RPMI7951 (cell line): ENCODE measurements at places on chromosomes 13 and 19. TPM values are rescaled to one million over a fixed set of nuclear protein-coding genes. Genes with fewer than 3 reads are reported as not detected.

DNA sequence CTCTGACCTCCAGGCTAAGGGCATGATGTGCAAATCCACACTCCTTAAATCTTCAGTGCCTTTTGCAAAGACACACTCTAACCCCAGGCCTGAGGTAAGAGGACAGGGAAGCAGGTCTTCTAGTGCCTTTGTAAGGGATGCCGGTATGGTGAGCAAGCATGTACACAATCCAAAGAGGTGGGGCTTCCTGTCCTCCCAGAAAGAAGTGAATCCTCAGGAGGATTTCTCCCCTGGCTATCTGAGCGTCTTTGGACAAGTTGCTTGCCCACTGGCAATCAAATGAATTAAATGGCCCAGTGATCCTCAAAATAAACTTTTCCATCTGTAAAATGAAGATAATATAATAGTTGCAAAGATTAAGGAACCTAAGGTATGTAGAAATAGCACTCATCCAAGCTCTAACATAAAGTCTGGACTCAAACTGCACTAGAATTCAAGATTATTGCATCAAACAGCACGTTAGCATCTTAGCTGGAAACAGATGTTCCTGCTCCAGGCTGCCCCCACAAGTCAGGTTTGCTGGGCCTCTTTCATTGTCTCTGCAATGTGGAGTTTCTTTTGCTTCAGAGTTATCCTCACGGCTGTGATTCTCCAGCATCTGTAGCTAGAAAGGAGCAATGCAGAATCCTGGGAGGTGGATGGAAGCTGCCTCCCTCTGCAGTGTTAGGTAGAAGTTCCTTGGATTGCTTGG, 249.6 kb downstream of the TSHZ3 start:
- no peak for DNase-seq

DNA sequence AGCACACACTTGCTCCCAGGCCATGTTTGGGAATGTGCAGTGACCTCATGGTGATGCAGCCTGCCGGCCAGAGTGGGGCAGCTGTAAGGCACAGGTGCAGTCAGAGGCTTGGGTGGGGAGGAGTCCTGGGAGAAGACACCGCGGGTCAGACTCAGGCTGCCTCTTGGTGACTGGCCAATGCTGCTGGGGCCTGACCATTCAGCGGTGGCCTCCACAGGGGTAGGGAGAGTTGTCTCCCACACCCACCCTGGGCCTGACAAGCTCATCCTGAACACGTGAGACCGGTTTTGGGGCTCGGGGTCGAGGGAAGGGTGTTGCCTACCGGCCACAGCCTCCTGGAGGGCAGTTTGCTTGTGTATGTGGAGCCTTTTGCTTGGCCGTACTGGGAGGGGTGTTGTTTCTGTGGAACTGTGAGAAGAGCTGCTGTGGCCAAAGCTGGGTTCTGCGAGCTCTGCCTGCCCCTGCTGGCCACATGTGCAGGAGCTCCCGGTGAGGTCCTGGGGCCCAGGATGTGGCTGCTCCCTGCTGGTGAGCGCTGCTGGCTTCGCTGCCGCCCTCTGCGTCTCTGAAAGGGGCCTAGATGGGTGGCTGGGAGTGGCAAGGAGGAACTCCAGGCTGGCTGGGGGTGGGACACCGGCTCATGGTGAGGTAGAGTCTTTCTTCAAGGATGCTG, 22.1 kb downstream of the UPF1 start:
- no peak for DNase-seq

NALCN gene
- 2.9 and 3.2 TPM in 2 replicates for total RNA-seq

NLRP4 gene
- not detected in 2 replicates for total RNA-seq

REXO1 gene
- total RNA-seq: 3.3 and 3.5 TPM in 2 replicates

CERS1 gene
- total RNA-seq: 0.12 and 1.4 TPM in 2 replicates

DNA sequence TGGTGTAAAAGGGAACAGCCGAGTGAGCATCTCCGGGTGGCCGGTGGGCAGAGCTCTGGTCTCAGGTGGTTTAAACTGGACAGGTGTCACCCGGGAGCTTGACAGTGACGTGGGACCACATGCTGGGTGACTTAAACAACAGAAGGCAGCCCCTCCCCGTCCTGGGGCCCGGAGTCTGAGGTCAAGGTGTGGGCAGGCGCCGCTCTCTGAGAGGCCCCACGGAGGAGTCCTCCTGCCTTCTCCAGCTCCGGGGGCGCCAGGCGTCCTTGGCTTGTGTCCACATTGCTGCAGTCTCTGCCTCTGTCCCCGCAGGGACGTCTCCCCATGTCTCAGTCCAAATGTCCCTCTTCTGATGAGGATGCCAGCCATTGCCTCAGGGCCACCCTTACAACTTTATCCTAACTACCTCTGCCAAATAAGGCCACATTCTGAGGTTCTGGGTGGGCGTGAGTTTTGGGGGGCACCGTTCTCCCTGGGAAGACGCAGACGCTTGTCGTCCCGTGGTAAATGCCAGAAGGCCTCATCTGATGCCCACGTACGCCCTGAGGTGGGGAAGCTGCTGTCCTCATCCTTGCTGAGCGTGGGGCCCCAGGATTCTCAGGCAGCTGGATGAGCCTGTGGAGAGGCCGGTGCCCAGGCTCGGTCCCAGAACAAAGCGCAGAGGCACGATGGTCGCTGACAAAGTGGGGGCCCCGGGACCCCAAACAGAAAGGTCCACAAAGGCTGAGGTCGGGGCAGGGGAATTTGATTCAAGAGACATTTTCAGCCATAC, 12.9 kb downstream of the GZMM start:
- DNase-seq: no peak

GRCh38 chr13:50758796-50759195, 84.7 kb downstream of the DLEU7 start:
- peak; percentile 22 for DNase-seq

DNA sequence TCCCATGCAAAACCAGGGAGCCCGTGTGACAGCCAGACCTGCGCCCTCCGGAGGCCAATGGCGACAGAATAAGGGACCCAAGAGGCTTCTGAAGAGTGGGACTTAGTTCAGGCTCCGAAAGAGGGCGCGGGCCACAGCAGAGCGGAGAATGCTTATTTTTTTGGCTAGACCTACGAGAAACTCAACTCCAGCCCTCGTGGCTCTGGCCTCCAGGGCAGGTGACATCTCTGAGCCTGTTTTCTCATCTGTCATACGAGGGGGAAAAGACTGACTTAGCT, 23.0 kb downstream of the DPP9 start:
- DNase-seq: no peak

ONECUT3 gene
- total RNA-seq: not detected in 2 replicates

DNA sequence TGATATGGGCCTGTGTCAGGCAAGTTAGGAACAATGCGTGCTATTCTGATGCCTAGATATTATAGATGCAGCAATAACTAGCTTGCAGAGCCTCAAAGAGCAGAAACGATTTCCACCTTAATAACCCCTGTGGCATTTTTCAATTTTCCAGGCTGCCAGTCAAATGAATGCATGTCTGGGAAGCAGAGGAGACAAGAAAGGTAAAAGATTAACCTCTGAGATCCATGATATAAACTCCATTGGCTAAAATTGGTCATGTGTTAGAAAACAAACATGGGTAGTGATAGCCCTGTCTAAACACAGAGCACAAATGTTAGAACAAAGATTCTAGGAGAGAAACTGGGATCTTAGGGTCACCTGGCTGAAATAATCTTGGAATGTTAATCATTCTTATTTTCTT, 811.1 kb downstream of the DIAPH3 start:
- DNase-seq: no peak

SLAIN1 gene
- not detected in 2 replicates for total RNA-seq

RFXAP gene
- 0.96 and 1.3 TPM in 2 replicates for total RNA-seq

CPT1C gene
- total RNA-seq: 18.3 and 21.8 TPM in 2 replicates

GRCh38 chr19:400976-401865, 7.7 kb downstream of the C2CD4C start:
- DNase-seq: no peak
